ENCODE measurements at places on chromosomes 2 and 18. TPM values are rescaled to one million over a fixed set of nuclear protein-coding genes. Genes with fewer than 3 reads are reported as not detected.

DNA sequence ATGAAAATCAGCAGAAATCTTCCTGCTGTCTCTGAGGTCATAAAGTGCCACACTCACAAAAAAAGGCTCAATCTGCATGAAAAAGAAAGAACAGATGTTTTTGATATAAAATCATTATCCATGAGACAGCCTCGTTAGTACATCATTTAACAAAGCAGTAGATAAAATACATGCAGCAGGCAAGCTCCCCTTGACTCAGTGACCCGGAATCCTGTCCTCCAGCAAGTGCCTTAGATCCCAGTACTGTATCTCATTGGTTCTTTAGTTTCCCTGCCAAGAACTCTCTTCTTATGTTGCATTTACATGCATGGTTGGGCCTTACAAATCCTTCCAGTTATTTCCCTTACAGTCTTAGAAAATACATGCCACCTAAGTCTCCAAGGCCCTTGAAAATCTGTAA, 148.9 kb upstream of the CCDC195 start:
- H3K4me1 ChIP-seq = no peaks in the 10 kb centered on the region
- H3K27me3 ChIP-seq = no peaks in the 10 kb centered on the region
- no peak for DNase-seq
- no peak overlapping the region for H3K4me3 ChIP-seq

DNA sequence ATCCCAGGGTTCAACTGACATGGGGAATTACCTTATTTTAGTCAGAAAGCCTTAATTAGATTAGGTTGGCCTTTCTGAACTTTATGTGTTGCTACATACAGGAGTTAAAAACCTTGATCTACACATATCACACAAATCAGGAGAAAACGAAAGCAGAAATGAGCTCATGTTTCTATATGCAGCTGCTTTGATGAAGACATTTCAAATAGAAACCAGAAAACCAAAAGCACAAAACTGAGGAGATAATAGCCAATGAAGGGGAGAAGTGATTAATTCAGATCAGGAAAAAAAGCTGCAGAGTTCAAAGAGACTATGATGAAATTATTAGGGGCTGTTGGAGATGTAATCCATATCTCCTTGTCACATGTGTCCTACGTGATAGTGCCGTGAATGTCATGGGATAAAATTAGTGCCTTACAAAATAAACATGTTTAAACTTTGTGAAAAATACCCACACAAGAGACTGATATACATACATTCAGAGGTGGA, 255.0 kb downstream of the CAMKMT start:
- H3K27ac ChIP-seq = no peak overlapping the region
- H3K4me1 ChIP-seq = peaks cover 13% of the 10 kb centered on the region
- no peaks in the 10 kb centered on the region for H3K36me3 ChIP-seq
- DNase-seq = no peak

DNA sequence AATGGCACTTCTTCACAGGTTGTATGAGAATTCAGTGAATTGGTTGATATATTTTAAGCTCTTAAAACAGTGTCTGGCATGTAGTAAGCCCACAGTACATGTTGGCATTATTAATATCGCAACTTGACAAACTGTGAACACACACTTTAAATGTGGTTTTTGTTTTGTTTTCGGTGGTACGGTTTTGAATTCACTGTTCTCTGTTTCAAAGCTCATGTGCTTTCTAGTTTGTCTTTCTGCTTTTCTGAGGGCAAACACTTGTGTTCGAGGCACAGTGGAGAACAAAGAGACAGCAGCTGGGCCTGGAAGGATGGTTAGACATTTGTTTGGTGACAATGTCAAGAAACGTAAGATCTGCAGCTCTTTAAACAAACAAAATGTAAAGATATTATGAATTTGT, 276.5 kb upstream of the MC4R start:
- H3K36me3 ChIP-seq = no peaks in the 10 kb centered on the region
- H3K27ac ChIP-seq = no peak overlapping the region
- no peaks in the 10 kb centered on the region for H3K27me3 ChIP-seq
- no peak overlapping the region for H3K4me3 ChIP-seq

GRCh38 chr2:158717366-158718195, 77.5 kb upstream of the DAPL1 start:
- DNase-seq = no peak
- H3K4me1 ChIP-seq = no peaks in the 10 kb centered on the region
- no peak overlapping the region for H3K27ac ChIP-seq
- no peak overlapping the region for H3K4me3 ChIP-seq
- H3K27me3 ChIP-seq = peaks cover 8% of the 10 kb centered on the region
- peaks cover 7% of the 10 kb centered on the region for H3K36me3 ChIP-seq

Gene MARCHF7
- 91.4 TPM for total RNA-seq

Gene RGPD4
- not detected for total RNA-seq

Gene ACTR3
- 490 TPM for total RNA-seq

Measured in activated T-cell treated with anti-CD3 and anti-CD28 coated beads, Interleukin-2, amount 50 U/mL, for 72 hours (primary cell).